Activated naive CD4-positive, alpha-beta T cell (primary cell): ENCODE measurements at places on chromosomes 11 and 22.

GRCh38 chr11:41779401-41779960 is 320.0 kb upstream of the LRRC4C start:
- no peak for DNase-seq

- DNase-seq, result no peak
These were observed 463 bp downstream of the TMEM126B start for GRCh38 chr11:85628771-85629341.

GRCh38 chr11:129278586-129279319 is 86.6 kb upstream of the ARHGAP32 start:
- no peak for DNase-seq

- DNase-seq, result no peak
These were observed 14.2 kb upstream of the CSRP3 start for GRCh38 chr11:19216021-19216420.

- no peak for DNase-seq
These were observed 17.4 kb upstream of the ANO1 start for GRCh38 chr11:70060611-70061293.

- no peak for DNase-seq
These were observed 43.4 kb upstream of the MICAL2 start for GRCh38 chr11:12066799-12067508.

DNA sequence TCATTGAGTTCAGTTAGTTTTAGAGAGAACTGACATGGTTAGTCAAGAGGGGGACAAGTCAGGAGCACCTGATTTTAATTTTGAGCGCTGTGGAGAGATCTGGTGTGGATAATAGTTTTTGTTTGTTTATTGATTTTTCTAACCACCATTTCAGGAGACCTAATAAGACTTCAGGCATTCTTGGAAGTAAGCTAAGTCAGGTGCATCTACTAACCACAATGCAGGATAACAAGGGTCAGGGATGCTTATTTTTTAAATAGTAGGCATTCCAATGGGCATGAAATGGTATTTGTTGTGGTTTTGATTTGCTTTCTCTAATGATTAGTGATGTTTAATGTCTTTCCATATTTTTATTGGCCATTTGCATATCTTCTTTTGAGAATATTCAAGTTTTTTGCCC is 212.1 kb downstream of the NAV2 start:
- no peak for DNase-seq

DNA sequence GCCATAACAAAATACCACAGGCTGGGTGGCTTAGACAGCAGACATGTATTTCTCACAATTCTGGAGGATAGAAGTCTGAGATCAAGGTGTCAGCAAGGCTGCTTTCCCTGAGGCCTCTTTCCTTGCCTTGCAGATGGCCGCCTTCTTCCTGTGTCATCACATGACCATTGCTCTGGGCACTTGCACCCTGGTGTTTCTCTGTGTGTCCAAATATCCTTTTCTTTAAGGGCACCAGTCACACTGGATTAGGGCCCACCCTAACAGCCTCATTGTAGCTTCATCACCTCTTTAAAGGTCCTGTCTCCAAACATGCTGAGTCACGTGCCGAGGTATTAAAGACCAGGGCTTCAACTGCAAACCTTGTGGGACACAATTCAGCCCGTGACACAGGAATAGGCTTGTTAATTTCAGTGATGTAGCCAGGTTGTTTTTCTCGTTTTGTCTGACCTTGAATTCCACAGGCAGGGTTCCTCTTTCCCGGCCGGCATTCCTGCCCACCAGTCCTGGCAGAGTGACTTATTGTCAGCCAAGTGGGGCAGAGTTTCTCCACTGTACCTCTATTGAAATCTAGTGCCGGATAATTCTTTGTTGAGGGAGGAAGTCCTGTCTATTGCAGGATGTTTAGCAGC is 100.1 kb downstream of the KCNQ1OT1 start:
- no peak for DNase-seq
